Activated CD8-positive, alpha-beta T cell treated with anti-CD3 and anti-CD28 coated beads, Interleukin-2, amount 10 ng/mL, durations not matched to agents 7 days and 5 days (primary cell): ENCODE measurements at places on chromosomes 5 and 9. TPM values are rescaled to one million over a fixed set of nuclear protein-coding genes. Genes with fewer than 3 reads are reported as not detected.

- DNase-seq, result no peak
Observed at GRCh38 chr9:76444322-76444929, 14.6 kb upstream of the GCNT1 start.

- DNase-seq, result no peak
Observed at GRCh38 chr5:79686799-79687198, 2.8 kb upstream of the CMYA5 start.

DNA sequence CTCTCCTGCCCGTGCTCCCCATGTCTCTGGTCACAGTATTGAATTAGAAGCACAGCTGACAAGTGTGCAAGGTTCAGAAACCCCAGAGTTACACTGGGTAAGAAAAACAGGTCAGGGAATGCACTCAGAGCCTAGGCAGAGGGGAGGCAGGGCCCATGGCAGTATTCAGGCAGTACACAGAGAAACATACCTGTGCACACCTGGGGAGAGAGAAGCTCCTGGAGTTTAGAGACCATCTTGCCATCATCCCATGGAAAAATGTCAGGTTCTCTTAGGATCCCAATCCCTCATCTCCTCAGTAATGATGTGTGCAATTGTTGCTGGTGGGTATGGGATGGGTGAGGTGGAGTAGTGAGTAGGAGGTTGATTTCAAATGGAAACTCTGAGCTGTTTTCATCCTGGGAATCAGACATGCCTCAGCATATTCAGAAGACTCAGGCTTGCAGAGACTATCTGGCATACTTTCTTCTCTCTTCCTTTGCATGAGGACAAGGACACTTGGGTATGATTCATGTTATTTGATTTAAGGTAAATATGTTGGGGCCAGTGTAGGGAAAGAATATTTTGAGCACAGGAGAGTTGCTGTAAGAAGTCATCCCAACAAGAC, 228.5 kb downstream of the ESM1 start:
- DNase-seq, result no peak

GRCh38 chr9:32574858-32575257, 1.9 kb upstream of the NDUFB6 start:
- DNase-seq, result no peak

- DNase-seq, result no peak
Observed at GRCh38 chr9:30851600-30851999, 1532.8 kb upstream of the ACO1 start.

- no peak for DNase-seq
Observed at GRCh38 chr5:123176224-123176937, 87.3 kb downstream of the PRDM6 start.

GRCh38 chr5:61330341-61330844, 1.7 kb upstream of the ZSWIM6 start:
- peak; percentile 35 for DNase-seq

Gene IRX1
- not detected for total RNA-seq
